ENCODE measurements at places on chromosomes 2 and 18.

DNA sequence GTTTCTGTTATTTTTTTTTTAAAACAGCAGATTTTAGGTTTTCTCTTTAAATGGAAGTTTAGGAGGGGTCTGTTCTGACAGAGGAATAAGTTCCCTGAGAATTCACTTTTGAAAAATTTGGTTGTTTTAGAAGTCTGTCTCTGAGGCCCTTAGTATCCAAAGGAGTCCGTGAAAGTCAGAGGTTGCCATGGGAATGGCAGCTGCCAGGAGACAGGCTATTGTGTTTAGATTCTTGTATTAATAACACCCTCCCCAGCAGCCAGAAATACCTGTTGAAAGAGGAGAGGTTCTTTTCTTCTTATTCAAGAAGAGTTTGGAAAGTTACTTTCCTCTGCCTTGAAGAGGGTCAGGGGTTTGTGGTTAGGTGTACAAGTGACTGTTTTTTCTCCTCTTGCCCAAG is 29.5 kb downstream of the TNP1 start:
- DNase-seq, result no peak

DNA sequence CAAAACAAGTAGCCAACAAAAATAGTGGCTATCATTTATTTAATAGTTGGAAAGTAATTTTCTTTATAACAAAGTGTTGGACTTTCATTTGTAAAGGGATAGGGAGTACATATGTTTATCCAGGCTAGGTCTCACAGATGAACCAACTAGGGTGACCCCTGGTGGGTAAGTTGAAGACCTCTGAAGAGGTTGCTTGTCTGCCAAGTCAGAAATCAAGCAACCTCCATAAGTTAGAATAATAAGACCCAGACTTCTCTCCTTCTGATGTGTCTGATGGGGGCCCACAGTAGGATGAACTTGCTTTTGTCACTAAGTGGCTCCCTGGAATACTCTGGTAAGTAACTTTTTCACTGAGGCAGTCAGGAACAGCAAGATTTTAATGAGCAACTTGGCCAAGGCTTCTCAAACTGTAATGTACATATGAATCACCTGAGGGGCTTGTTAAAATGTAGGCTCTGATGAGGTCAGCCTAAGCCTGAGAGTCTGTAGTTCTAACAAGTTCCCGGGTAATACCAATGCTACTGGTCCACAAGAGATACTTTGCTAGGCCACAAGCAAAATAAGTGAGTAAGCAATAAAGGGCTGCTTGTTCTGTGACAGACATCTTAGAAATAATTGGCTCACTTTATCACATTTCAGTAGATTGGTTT is 319.6 kb downstream of the PIK3C3 start:
- DNase-seq, result peak; percentile 4

- no peak for DNase-seq
Measured at GRCh38 chr2:160390544-160391455, 102.8 kb downstream of the RBMS1 start.

DNA sequence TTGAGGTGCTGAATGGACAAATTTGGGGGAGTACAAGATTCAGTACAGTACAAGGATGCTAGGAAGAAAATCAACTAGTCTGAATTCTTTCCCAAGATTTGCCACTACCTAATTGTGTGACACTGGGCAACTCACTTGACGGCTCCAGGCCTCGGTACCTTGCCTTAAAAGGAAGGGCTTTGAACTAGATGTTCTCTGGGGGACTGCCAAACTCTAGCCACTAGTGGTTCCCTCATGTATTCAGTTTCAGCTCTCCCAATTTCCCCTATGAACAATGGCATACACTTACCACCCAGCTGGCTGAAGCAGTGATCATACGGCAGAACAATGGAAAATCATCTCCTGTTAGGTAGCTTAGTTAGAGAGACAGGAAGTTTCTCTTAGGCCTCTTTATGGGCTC is 73.4 kb downstream of the VWC2L start:
- DNase-seq, result peak; percentile 12

DNA sequence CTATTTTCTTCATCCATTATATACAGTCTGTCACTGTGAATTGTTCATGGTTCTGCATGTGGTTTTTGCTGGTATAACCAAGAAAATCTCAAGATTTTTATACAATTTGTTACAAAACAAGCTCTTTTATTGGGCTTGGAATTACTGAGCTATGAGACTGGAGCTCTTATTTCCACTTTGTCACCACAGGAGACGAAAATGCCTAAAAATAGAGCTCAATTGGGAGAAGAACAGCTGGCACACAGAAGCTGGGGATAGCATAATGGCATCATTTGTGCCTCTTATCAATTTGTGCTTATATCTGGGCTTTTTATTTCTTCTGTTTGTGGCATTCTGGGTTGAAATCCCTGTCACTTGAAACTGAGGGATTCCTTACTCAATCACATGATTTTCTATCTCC is 219.1 kb downstream of the CALCRL start:
- no peak for DNase-seq

- DNase-seq, result no peak
Measured at GRCh38 chr2:75241696-75242095, 42.4 kb upstream of the TACR1 start.

DNA sequence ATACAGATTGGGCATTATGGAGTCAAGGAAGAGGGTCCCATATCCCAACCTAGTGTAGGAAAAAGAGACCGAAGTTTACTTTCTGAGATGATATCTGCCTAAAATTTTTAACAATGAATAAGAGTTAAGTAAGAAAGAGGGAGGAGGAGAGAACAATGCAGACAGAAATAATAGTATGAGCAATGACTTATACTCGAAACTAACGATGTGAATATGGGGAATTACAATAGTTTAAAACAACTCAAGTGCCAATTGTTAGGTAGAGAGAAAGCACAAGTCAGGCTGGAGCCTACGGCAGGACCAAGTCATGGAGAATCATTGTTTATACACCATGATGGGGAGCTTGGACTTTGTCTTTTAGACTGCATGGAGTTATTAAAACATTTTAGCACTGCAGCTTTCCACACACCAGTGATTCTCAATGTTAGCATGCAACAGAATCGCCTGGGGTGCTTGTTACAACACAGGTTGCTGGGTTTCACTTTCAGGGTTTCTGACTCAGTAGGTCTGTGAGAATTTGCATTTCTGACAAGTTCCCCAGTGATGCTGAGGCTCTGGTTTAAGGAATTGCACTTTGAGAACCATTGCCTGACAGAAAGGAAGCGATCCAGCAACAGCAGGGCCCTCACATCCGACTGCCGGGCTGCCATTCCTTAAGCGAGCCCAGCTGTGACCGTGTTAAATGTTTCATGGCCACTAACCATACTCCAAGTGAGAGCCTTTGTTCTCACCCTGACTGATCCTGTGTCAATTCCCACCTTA is 511.2 kb downstream of the DCDC2C start:
- no peak for DNase-seq

- no peak for DNase-seq
Measured at GRCh38 chr2:107729440-107729839, 97.3 kb upstream of the RGPD4 start.

GRCh38 chr2:68946117-68946516 is 6.6 kb downstream of the GKN2 start:
- DNase-seq, result no peak

DNA sequence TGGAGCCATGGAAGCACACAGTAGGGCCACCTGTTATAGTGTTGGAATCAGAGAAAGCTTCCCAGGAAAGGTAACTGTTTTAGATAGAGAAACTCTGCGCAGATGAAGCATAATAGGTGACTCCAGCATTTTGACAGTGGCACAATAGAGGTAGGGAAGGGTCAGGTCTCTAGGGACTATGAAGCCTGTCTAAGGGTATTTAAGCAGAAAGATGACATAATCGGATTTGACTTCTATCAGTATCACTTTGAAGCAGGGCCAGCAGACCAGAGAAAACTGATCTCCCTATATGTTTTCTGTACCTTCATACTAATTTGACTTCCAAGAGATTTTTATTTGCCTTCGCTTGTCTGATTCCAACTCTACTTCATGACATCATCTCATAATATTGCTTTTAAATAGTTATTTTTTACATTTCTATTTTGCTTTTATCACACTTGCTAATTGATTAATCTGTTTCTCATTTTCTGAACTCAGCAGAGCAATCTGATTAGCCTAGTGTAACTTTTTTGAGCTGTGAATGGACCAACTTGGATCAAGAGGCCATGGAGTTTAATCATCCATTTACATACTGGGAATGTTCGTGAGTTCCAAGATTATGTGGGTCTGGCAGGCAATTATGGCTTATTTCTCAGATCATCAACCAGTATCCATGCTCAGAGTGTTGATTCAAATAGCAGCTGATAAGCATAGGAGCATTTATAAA is 8.4 kb upstream of the HIBCH start:
- no peak for DNase-seq

DNA sequence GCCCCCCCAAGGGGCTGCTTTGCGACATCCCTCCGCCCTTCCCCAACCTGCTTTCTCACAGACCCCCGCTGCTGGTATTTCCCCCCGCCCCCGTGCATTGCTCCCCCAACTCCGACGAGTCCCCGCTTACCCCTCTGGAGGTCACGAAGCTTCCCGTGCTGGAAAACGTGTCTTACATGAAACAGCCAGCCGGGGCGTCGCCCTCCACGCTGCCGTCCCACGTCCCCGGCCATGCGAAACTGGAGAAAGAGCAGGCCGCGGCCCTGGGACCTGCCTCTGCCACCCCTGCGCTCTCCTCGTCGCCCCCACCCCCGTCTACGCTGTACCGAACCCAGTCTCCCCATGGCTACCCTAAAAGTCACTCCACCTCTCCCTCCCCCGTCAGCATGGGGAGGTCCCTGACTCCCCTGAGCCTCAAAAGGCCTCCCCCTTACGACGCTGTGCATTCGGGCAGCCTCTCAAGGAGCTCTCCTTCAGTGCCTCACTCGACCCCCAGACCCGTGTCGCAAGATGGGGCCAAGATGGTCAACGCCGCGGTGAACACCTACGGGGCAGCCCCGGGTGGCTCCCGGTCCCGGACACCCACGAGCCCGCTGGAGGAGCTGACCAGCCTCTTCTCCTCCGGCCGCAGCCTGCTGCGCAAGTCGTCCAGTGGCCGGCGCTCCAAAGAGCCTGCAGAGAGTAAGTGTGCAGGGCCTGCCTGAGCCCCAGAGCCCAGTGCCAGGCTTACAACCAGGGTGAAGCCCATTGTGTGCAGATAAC is 183.0 kb downstream of the NYAP2 start:
- DNase-seq, result no peak

DNA sequence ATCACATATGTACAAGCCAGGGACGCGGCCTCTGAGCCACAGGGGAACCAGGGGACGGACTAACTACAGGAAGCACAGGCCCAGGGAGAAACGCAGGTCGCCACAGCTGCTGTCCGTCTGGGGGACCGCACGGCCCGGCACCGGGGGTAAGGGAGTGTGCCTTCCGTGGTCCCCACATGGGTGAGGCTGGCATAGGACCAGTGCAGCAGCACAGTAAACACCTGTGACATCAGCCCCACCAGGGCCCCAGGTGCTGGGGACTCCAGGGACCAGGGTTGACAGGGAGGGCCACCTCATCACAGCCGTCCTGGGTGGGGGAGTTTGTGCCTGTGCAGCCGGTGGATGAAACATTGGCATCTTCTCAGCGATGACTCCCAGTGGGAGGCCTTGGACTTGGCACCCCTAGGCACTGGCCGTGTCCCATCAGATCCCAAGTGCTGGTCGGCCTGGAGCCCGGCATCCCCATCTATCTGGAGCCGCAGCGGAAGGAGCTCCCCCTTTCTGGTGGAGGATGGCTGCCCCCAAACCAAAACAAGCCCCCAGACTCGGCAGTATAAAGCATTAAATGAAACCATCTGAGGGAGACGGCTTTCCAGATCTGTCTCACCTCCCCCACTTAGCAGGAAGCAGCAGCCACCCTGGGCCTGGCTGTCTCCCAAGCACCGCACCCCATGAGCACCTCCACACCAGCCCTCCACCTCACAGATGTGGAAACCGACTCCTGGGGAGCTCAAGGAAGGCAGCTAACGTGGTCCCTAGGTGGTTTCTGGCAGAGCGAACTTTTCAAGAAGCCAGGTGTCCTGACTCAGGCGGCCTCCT is 22.5 kb downstream of the AQP12A start:
- no peak for DNase-seq

DNA sequence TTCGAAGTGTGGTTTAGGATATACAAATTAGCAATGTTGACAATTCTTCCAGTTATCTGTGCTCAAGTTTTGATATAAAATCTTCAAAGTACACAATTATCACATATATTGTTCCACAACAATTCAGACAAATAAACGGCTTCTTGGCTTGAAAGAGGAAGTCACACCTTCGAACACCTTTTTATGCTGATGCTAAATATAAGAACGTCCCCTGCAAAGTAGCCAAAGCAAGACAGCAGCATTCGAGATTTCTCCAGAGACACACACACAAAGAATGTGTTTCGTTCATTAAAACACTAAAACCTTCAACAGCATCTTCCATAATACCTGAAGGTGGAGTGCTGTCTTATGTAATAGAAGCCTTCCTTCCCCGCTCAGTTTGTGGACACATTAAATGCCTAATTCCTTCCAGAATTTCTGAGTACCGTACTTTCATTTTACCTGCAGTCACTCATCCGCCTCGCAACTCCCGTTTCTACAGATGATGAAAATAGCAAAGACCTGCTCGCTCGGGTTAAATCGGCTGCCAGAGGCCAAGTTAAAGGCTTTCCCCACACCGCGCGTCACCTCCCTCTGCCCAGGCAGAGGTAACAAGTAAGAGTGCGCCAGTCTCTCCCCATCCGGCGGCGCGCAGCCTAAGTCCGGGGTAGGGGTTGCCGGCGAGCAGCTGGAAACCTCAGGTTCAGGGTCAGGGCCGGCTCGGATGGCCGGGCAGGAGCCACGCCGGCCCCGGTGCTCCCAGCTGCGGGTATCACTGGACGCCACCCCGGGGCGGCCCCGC is 847 bp downstream of the SERPINE2 start:
- peak; percentile 29 for DNase-seq

GRCh38 chr2:205802941-205803340 is 120.6 kb downstream of the NRP2 start:
- DNase-seq, result no peak

- DNase-seq, result no peak
Measured at GRCh38 chr18:9810299-9810698, 75.5 kb upstream of the TXNDC2 start.

DNA sequence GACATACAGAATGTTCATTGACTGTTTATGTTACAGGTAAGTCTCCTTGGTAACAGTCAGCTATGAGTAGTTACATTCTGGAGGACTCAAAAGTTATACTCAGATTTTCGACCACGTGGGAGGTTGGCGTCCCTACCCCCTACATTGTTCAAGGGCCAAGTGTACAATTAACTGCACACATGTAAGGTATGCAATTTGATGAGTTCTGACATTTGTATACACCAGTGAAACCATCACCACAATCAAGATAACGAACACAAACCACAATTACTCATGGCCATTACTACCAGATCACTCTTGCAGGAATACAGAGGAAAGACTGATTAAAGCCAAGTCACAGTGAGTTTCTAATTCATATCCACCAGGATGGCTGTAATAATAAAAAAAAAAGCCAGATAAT is 39.6 kb upstream of the LDLRAD4 start:
- DNase-seq, result no peak

DNA sequence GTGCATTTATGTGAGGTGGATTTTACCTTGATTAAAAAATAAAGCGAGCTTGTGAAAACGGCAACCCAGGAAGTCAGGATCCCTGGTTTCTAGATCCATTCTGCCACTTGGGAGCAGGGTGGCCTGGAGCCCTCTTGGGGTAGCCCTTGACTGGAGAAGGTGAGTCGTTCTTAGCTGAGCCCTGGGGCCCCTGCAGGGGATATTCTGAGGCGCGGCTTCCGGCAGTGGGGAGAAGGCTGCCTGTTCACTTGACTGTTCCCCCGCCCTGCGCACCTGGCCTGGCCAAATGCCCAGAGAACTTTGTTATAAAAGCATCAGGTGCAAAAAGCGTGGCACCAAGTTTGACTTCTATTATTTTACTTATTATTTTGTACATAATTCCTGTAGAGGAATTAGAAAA is 221.9 kb downstream of the DYSF start:
- no peak for DNase-seq
